ENCODE measurements at places on chromosomes 7 and 10.

- no peak for DNase-seq
Observed at GRCh38 chr10:113609704-113610108, 54.1 kb downstream of the NRAP start.

DNA sequence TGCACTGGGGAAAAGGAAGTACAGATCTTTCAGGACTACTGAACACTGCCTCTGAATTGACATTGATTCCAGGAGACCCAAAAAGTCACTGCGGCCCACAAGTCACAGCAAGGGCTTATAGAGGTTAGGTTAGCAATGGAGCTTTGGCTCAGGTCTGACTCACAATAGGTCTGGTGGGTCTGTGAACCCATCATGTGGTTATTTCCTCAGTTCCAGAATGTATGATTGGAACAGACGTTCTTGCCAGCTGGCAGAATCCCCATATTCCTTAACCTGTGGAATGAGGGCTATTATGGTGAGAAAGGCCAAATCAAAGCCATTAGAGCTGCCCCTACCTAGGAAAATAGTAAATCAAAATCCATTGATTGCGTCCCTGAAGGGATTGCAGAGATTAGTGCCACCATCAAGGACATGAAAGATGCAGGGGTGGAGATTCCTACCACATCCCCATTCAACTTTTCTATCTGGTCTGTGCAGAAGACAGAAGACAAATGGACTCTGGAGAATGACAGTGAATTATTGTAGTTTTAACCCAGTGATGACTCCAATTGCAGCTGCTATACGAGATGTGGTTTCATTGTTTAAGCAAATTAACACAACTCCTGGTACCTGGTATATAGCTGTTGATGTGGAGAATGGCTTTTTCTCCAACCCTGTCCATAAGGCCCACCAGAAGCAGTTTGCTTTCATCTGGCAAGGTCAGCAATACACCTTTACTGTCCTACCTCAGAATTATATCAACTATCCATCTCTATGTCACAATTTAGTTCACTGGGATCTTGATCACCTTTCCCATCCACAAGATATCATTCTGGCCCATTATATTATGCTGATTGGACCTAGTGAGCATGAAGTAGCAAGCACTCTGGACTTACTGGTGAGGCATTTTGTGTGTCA lies 44.5 kb upstream of the PIK3CG start:
- DNase-seq = no peak

GRCh38 chr7:117873310-117874190 lies at the start of gene CTTNBP2:
Gene CTTNBP2, minus strand, starts transcription at chr7:117873441. Its CDS starts 26 bp downstream, at chr7:117873415.
- no peak for DNase-seq

DNA sequence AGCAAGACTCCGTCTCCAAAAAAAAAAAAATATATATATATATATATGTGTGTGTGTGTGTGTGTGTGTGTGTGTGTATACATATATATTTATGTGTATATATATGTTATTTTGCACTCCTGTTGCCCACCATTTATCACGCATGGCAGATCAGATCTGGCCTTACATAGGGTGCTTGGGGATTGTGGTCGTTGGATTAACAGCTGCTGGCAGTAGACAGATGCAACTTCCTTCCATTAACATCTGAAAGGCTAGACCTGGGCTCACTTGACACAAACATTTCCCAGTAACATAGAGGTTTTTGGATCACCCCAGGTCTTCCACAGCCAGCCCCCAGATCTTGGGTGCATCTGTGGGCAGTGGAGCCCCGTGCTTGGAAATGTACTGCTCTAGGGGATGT lies 40.8 kb upstream of the DLD start:
- DNase-seq = no peak

- no peak for DNase-seq
Observed at GRCh38 chr10:21167288-21168010, 270.3 kb upstream of the NEBL start.

DNA sequence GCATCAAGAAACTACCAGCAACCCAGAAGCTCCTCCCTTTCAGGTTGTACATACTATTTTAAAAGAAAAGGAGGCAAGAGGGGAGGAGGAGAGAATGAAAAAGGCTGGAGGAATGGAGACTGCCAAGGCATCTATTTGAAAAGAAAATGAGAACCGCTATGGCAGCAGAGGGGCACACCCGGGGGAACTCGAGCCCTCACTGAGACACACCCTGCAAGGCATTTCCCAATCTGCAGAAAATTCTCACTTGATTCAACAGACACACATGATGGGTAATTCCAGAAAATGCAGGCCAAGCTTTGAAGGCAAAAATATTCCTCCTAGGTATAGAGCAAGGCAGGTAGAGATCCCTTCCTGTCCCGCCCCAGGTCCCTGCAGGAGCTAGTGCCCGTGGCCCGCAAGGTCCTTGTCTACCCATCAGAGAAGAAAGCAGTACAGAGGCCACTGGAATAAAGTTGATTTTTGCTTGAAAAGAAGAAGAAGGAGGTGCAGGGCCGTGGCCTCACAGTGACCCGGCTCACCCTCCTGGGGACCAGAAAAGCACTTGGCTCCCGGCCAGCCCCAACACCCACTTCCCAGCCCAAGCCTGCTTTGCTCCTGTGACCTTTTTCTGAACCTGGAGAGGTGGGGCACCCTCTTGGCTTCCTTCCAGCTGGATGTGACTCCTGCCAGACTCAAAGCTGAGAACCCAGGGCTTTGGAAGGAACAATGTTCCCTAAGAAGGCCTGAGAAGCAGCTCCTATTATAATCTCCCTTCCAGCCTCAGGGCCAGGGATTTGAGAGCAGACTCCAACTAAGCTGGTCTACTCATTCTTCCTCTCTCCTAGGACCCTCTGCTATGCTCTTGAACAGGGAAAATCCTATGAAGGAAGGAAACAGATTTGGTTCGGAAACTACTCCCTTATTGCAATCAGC lies 6.2 kb upstream of the PIK3CG start:
- DNase-seq = no peak

GRCh38 chr7:158061884-158062656 lies 525.6 kb downstream of the PTPRN2 start:
- DNase-seq = no peak

DNA sequence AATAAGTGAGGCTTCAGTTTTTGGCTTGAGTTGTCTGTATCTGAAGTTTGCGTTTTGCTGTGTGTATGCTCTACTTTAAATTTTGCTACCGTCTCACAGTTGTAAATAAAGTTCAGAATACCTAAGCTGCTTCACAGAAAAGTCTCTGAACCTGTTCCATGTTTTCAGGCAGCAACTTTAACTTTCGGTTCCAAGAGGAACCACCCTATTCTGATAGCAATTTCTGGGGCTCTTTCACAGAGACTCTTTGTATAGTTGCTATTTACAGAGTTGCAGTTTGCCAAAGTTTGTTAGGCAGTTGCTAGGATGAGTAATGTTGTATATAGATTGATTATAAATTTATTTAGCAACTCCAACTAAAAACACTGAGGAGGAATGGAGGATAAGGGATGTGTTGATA lies 5.7 kb downstream of the FAM221A start:
- no peak for DNase-seq

DNA sequence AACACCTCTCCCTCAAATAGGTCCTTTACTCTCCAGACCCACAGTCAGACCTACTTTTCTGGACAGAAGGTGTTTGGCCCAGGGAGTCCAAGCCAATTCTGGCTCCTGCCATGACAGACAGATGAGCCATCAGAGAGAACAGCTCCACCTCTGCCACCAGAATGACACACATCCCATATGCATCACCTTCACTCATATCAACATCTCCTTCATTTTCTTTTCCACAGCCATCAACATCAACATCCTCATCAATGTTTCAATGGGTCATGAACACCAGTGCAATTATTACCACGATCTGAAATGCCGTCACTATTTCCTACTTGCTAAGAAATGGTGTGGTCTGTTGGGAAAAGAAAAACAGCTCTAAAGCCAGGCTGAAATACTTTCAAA lies 67.9 kb downstream of the CCDC71L start:
- DNase-seq = no peak

- peak; percentile 46 for DNase-seq
Observed at GRCh38 chr7:130733931-130734814, at the start of gene KLF14. Gene KLF14, minus strand, starts transcription at chr7:130734207. Its CDS starts 174 bp downstream, at chr7:130734033.

DNA sequence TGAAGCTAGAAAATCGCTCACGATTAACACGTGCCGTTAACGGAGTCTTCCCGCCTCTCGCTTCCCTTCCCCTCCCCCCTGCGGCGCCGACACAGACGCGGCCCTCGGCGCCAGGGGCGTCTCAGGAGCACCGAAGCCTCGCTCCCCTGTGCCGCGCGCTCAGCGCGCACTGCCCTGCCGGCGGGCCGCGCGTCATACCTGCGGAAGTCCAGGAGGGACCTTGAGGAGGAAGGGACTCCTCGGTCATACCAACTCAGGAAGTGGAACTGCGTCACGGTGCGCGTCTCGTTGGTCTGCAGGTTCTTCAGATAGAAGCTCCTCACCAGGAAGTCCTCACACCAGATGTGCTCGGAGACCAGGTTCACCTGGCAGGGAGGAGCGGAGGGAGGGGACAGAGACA lies 239.6 kb downstream of the DNAJB6 start:
- DNase-seq = peak; percentile 55

GRCh38 chr7:137462847-137463246 lies 119.3 kb upstream of the PTN start:
- DNase-seq = peak; percentile 4

DNA sequence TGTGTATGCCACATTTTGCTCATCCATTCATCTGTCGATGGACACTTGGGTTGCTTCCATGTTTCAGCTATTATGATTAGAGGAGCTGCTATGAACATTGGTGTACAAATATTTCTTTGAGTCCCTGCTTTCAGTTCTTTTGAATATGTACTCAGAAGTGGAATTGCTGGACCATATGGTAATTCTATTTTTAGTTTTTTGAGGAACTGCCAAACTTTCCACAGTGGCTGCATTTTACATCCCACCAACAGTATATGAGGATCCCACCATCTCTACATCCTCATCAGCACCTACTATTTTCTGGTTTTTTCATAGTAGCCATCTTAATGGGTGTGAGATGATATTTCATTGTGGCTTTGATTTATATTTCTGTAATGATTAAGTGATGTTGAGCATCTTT lies 44.7 kb upstream of the ZMIZ2 start:
- DNase-seq = no peak

DNA sequence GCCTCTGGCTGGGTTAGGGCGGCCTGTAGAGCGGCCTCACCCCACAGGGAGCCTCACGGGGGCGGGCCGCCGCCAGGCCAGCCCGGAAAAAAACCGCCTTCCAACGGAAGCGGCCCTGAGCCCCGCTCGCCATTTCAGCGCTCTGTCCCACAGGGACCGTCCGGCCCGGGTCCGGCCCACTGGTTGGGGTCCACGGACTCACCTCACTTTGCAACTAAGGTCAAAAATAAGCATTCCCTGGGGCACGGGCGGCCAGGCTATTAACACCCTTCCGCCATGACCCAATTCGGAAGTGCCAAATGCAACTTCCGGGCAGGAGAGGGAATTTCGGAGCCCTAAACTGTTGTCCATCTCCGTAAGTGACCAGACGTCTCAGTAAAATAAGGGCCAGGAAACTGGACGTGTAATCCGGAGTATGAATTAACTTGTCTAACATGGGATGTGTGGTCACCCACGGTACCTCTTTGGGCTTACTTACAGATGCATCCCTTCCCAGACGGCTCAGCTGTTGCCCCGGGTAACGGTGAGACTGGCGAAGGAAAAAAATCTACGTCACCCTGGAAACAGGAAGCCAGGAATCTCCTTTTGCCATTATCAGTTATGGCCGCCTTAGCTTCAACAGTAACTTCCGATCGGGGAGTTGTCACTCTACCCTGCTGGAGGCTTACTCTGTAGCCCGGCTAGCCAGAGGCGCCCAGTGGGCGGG lies at the start of gene BBIP1:
Gene BBIP1, minus strand, starts transcription at position 538 of the 706 bp plus-strand sequence. CDS start 1,023 bp downstream, outside the sequence.
- peak; percentile 90 for DNase-seq

- DNase-seq = no peak
Observed at GRCh38 chr10:49655099-49655498, 24.4 kb upstream of the C10orf53 start.

- DNase-seq = no peak
Observed at GRCh38 chr7:91691865-91692264, 188.6 kb downstream of the MTERF1 start.

DNA sequence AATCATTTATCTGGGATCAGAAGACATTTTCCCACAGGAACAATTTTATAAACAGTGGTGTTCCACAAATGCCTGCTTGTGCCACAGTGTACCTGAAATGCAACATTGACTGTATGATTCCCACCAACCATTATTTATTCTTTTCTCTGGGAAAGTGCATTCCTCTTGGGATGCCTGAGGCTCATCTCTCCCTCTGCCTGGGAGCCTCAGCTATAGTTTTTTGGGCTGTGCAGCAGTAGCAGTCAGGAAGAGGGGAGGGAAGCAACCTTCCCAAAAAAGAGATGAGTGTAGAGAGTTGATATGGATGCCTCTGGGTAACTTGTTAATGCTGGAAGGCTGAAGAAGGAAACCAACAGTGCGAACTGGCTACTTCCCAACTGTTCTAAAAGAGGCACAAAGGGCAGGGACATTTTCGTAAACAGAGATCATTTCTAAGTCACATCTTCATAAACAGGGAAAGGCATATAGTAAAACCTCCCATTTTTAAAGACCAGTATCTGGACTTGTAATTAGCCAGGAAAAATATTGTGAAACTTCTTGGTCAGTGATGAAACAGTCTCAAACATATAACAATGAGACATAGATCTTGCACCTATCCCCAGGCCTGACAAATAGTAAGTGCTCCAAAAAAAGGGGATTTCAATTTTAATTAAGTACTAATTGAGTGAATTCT lies 1.4 kb upstream of the CALD1 start:
- no peak for DNase-seq

DNA sequence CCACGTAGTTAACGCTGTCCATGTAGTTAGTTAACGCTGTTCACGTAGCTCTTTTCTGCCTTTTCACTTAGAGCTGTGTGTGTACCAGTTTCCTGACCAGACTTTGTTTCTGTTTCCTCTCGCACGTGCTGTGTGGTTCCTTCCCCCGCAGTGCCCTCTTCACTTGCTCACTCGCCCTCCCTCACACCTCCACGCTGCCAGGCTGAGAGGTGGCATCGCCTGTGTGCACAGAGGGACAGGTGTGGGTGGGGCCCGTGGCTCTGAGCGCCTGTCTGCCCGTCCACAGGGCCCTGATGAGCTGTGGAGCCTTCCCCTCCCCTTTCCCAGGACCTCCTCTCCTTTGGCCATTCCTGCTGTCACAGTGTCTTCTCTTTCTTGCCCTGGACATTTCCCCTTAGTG lies 30.6 kb downstream of the WDR37 start:
- no peak for DNase-seq

GRCh38 chr10:21953585-21954057 lies 49.9 kb downstream of the DNAJC1 start:
- DNase-seq = no peak

GRCh38 chr7:135193615-135194081 lies 17.7 kb downstream of the WDR91 start:
- DNase-seq = no peak

DNA sequence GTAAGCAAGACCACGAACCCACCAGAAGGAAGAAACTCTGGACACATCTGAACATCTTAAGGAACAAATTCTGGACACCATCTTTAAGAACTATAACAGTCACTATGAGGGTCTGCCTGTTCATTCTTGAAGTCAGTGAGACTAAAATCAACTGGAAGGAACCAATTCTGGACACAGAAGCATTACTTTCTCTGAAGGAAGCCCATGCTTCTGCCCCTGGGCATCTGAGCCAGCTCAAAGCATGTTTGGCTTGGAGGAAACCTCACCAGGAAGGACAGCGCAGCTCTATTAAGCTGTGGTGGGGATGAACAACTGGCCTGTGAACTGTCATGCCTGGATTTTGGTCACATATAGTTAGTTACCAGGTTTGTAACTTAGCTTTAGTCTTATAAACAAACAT lies 132.4 kb upstream of the GDF10 start:
- no peak for DNase-seq

GRCh38 chr10:103273041-103273441 lies 3.9 kb upstream of the INA start:
- no peak for DNase-seq

GRCh38 chr10:48771234-48771633 lies 86.6 kb downstream of the WDFY4 start:
- DNase-seq = no peak

GRCh38 chr7:107937531-107937930 lies 46.5 kb downstream of the DLD start:
- no peak for DNase-seq
